ENCODE measurements at places on chromosomes 5 and 9.

- no peak for DNase-seq
These were observed 11.8 kb downstream of the RMI1 start for GRCh38 chr9:83992407-83992806.

DNA sequence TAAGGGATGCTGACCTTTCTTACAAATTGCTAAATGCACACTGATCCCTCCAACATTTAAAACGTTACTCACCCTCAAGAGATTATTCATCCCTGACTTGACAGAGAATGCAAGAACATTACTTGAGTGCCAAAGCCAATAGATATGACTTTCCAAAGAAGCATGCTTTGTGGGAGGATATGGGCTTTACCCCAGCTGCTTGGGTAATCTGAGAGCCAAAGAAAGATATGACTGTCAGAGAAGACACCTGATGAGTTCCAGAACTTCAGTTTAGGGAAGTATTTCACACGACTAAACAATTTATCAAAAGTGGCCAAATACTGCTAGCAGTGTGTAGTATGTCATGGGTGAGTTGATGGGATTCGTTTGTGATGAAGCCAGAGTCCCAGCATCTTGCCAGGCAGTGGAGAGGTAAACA lies 7.4 kb upstream of the SPDL1 start:
- no peak for DNase-seq

DNA sequence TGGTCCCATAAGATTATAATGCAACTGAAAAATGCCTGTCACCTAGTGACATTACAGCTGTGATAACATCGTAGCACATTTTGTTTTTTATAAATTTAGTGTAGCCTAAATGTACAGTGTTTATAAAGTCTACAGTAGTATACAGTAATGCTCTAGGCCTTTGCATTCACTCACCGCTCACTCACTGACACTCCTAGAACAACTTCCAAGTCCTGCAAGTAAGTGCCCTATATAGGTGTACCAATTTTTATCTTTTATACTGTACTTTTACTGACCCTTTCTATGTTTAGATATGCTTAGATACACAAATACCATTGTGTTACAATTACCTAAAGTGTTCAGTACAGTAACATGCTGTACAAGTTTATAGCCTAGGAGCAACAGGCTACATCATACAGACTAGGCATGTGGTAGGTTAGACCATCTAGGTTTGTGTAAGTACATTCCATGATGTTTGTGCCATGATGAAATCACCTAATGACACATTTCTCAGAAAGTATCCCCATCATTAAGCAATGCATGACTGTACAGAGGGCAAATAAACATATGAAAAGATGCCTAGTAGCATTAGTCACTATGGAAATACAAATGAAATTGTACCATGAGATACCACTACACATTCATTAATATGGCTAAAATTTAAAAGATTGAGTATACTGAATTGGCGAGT lies 127.6 kb downstream of the TRPM6 start:
- DNase-seq: peak; percentile 85

DNA sequence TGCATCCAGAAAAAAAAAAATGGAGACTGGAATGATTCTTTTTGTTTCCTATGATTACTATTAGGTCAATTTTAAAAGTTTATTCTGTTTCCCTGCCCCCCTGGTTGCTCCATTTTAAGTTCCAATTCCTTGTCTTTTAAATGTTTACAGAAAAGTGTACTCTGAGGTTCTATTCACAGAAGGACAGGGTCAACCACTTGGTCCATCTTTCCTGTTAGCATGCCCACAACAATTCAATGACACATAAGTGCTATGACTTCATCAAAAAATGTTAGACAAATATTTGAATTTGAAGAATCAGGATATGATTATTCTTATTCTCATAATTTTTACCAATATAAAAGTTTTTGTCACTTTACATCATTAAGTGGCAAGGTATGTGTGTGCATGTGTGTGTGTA lies 123.7 kb downstream of the PDE4D start:
- no peak for DNase-seq

GRCh38 chr9:5650356-5651105 lies 21.6 kb downstream of the RIC1 start:
- DNase-seq: no peak

DNA sequence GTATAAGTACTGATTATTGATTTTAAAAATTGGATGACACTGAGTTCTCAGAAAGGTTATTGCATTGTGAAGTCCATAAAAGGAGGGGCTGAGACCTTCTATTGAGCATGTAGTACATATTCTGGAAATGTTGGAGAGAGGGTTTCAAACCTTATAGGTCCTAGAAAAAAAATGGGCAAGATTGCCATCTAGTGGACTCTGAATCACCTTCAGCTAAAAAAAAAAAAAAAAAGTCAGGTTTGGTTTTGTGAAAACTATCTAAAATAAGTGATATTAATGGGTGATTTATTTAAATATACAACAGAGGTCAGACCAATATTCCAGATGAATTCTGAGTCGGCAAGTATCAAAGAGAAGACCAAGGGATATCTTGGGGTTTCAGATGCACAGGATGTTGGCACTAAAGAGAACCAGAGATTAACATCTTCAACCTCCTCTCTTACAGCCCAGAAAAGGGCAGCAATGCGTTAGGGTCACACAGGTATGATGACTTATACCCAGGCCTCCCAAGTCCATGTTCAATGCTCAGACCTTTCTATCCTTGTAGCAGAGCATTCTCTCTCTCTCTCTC lies 109.8 kb upstream of the NMUR2 start:
- DNase-seq: no peak

GRCh38 chr5:138230981-138231589 lies 18.0 kb upstream of the CDC23 start:
- DNase-seq: peak; percentile 45

- no peak for DNase-seq
These were observed 172.4 kb downstream of the GOLPH3 start for GRCh38 chr5:32001707-32002106.

DNA sequence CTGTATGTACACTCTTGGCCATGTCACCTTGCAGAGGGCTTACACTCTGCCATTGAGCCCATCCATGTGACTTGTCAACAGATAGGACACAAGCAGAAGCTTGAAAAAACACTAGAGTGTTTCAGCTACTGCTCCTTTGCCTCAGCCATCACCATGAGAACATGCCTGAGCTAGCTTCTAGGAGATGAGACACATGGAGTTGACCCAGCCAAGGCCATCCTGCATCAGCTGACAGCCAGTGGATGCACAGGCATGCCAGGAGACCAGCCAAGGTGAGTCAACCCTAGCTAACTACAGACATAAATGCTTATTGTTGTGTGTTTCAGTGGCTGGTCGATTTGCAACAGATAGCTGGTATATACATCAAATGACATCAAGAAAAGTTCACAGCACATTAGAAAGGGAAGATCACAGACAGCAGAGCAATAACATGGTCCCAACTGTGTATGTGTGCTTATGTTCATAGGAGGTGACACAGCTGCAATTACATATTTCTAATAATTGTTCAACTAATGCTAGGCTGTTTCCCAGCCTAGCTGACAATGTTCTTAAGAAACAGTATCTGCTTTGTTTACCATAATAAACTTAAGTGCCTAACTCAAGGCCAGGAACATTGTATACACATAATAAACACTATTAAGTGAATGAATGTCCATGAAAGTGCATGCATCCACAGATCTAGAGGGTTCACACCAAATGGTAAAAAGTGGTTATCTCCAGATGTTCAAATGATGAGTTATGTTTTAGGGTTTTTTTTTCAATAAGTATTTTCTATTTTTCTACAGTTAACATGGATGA lies 105.7 kb downstream of the SPOCK1 start:
- DNase-seq: no peak

GRCh38 chr5:14417792-14418765 lies 163.5 kb upstream of the OTULINL start:
- no peak for DNase-seq

DNA sequence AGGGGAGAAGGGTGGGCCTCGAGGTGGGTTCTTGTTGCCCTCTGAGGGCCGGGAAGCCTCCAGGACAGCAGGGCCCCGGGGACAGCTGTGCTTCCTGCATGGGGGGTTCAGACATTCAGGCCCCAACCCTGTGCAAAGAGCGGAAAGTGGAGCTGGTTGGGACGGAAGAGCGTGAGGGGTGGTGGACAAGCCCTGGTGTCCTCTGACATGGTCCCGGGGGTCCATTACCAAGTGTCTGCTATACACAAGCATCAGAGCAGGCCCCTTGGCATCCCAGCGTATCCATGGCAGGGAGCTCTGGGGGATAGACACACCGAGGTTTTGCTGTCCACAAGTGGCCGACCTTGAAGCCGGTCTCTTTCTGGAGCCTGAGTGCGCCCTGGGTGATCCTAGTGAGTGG lies 9.3 kb downstream of the PLPP7 start:
- no peak for DNase-seq

- no peak for DNase-seq
These were observed 1724.3 kb upstream of the C9orf72 start for GRCh38 chr9:29297592-29297991.

GRCh38 chr5:176578391-176578808 lies 29.3 kb downstream of the CDHR2 start:
- DNase-seq: peak; percentile 23

GRCh38 chr5:93279296-93279963 lies 301.6 kb downstream of the NR2F1-AS1 start:
- no peak for DNase-seq

DNA sequence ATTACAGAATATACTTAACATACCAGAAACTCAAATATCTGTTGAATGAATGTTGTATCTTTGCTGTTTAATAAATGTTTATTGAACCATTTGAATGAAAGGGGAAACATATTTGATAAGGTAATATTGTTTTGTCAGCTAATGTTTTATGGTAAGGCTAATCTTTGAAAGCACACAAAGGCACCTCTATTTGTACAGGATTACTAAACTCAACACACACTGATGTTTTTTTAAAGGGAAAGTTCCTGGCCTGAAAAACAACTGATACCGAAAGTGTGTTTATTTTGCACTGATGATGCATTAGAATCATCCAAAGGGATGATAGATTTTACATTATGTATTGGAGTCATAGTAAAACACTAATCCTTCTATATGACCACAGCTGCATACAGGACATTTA lies 82.5 kb downstream of the ADCY2 start:
- DNase-seq: no peak

- no peak for DNase-seq
These were observed 67.8 kb downstream of the FGF1 start for GRCh38 chr5:142618130-142618523.

GRCh38 chr5:36073595-36074216 lies 7.0 kb upstream of the UGT3A2 start:
- DNase-seq: no peak

- DNase-seq: no peak
These were observed 568.1 kb downstream of the CTNND2 start for GRCh38 chr5:11335881-11336760.

GRCh38 chr5:174935854-174936474 lies 211.6 kb downstream of the MSX2 start:
- peak; percentile 5 for DNase-seq

DNA sequence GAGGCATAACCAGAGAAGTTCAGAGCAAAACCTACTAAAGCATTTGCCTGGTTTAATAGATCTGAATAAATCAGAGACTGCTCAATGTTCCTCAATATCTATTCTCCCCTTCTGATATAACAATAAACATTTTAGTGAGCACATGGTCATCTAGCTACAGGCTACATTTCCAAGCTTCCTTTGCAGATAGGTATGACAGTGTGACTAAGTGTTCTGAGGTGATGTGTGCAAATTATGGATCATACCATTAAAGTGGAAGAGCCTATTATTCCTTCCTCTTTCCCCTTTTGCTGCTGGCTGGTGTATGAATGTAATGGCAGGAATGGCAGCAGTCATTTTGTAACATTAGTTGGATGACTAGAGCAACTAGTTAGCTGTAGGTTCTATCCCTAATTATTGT lies 285.8 kb upstream of the RASA1 start:
- DNase-seq: no peak

DNA sequence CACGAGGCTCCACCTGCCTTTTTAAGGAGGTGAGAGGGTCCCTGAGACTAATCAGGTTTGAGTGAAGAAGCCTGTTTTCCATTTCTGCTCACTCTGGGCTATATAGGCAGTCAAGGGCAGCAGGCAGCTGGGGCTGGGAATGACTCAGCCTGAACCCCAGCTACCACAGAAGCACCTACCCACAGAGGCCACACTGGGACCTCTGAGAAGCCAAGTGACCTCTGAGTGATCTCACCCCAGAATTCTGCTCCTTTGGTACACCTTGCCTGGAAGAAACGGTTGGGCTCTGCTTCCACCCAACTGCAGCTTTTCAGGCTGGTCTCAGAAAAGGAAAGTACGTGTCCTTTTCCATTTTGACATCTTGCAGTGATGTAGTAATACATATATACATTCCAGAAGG lies 6.8 kb downstream of the FAM219A start:
- DNase-seq: no peak

- DNase-seq: no peak
These were observed 347.2 kb upstream of the CD180 start for GRCh38 chr5:67543720-67544270.

- no peak for DNase-seq
These were observed 622.3 kb downstream of the MTRR start for GRCh38 chr5:8491254-8491653.

- no peak for DNase-seq
These were observed 78.5 kb upstream of the SPATA31D4 start for GRCh38 chr9:81849631-81850259.

GRCh38 chr9:107994648-107995047 lies 505.1 kb upstream of the KLF4 start:
- DNase-seq: no peak

DNA sequence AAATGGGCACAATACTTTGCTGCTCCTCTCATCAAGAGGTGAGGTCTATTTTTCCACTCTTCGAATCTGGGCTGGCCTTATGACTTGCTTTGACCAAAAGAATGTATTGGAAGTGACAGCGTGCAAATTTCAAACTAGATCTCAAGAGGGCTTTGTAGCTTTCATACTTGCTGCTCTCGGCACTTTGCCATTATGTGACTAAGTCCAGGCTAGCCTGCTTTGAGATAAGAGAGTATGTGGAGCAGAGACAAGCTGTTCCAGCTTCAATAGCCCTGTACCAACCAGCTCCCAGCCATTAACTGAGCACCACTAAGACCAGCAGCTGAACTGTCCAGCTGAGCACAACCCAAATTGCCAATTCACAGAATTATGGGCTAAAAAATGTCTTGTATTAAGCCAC lies 124.6 kb downstream of the ACER2 start:
- DNase-seq: peak; percentile 9

GRCh38 chr5:123093601-123094236 lies 4.7 kb downstream of the PRDM6 start:
- DNase-seq: no peak

GRCh38 chr9:135926402-135927194 lies 19.3 kb upstream of the CAMSAP1 start:
- peak; percentile 45 for DNase-seq

DNA sequence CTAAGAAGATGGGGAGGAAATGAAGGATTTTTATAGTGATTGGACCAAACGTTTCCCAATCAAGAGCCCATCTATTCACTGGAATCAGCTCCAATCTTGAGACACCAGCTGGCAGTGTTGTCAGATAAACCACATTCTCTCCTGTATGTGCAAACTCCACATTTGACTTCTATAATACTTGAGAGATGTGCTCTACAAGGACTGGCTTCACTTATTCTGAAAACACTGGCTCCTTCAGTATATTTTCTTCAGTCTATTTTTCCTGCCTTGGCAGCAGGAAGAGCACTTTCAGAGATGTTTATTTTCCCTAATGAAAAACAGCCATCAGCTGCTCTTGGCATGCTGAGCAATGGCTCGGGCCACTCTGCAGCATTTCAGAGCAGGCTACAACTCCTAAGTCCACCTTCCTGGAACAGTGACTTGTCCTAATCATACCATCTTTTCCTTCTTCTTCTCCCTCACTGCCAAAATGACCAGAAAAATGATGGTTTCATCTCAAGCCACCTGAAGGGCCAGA lies 96.9 kb upstream of the FSTL4 start:
- DNase-seq: no peak
